ENCODE measurements at places on chromosomes 12 and 14. TPM values are rescaled to one million over a fixed set of nuclear protein-coding genes. Genes with fewer than 3 reads are reported as not detected.

Gene SLC7A7
- total RNA-seq: 6.3 TPM

Gene ASB8
- 13.1 TPM for total RNA-seq

Gene EDDM3A
- not detected for total RNA-seq

Gene NRXN3
- 0.51 TPM for total RNA-seq

Gene TEX22
- 0.51 TPM for total RNA-seq

Gene CLEC9A
- not detected for total RNA-seq

Gene MMP19
- total RNA-seq: 7.1 TPM

Gene RTN1
- total RNA-seq: 0.17 TPM

Gene LHX5
- total RNA-seq: not detected

Gene ARHGDIB
- 8.3 TPM for total RNA-seq

Gene RARG
- total RNA-seq: 51.4 TPM

Gene PRKD1
- total RNA-seq: 15.9 TPM

Gene GLT1D1
- total RNA-seq: under 0.01 TPM

Gene SLC17A8
- total RNA-seq: not detected

Gene ABCC9
- 9.9 TPM for total RNA-seq

Gene WIF1
- not detected for total RNA-seq

Gene GYS2
- not detected for total RNA-seq

Gene NKX2-1
- not detected for total RNA-seq

Gene GPR33
- not detected for total RNA-seq

Gene ANO6
- 59.1 TPM for total RNA-seq

Gene NOS1
- total RNA-seq: under 0.01 TPM

Gene RD3L
- total RNA-seq: not detected

Gene EIF2B2
- total RNA-seq: 30.2 TPM

Gene TSFM
- total RNA-seq: 15.5 TPM

Gene PLEK2
- total RNA-seq: 0.51 TPM

Gene CHURC1
- total RNA-seq: 47.8 TPM

Gene KCNJ8
- total RNA-seq: 7.4 TPM

Gene CD27
- 0.17 TPM for total RNA-seq

Gene PRIMA1
- not detected for total RNA-seq

Gene CIDEB
- 0.51 TPM for total RNA-seq

Gene DPPA3
- total RNA-seq: not detected

Gene CFAP54
- 5.1 TPM for total RNA-seq

Gene ASB2
- total RNA-seq: 0.99 TPM

Gene PAPLN
- 9.5 TPM for total RNA-seq

Gene CABP1
- total RNA-seq: under 0.01 TPM

All from fibroblast of lung (primary cell).